ENCODE measurements at places on chromosomes 16 and 17. TPM values are rescaled to one million over a fixed set of nuclear protein-coding genes. Genes with fewer than 3 reads are reported as not detected.

The DCAKD gene
- 27.5 TPM for polyA plus RNA-seq

GRCh38 chr16:85606904-85607303 is 6.2 kb upstream of the GSE1 start:
- no peaks in the 10 kb centered on the region for H3K27me3 ChIP-seq
- no peak overlapping the region for H3K27ac ChIP-seq
- no peak overlapping the region for H3K4me3 ChIP-seq
- H3K36me3 ChIP-seq = no peaks in the 10 kb centered on the region
- DNase-seq = peak; percentile 83

The ULK2 gene
- polyA plus RNA-seq = 6.6 TPM

GRCh38 chr17:83174362-83175118 is 95.1 kb downstream of the METRNL start:
- DNase-seq = peak; percentile 75
- H3K4me3 ChIP-seq = no peak overlapping the region
- H3K36me3 ChIP-seq = no peaks in the 10 kb centered on the region
- H3K4me1 ChIP-seq = no peaks in the 10 kb centered on the region
- no peaks in the 10 kb centered on the region for H3K27me3 ChIP-seq

- no peaks in the 10 kb centered on the region for H3K4me1 ChIP-seq
- H3K27me3 ChIP-seq = no peaks in the 10 kb centered on the region
- H3K36me3 ChIP-seq = no peaks in the 10 kb centered on the region
- DNase-seq = no peak
- H3K4me3 ChIP-seq = no peak overlapping the region
These were observed 9.9 kb upstream of the C1QL1 start for GRCh38 chr17:44977814-44978550.

Measured in kidney (tissue), 22 donors.